ENCODE measurements at places on chromosomes 6 and 20.

GRCh38 chr6:130526466-130526865 is 160.6 kb downstream of the TMEM200A start:
- DNase-seq: no peak

DNA sequence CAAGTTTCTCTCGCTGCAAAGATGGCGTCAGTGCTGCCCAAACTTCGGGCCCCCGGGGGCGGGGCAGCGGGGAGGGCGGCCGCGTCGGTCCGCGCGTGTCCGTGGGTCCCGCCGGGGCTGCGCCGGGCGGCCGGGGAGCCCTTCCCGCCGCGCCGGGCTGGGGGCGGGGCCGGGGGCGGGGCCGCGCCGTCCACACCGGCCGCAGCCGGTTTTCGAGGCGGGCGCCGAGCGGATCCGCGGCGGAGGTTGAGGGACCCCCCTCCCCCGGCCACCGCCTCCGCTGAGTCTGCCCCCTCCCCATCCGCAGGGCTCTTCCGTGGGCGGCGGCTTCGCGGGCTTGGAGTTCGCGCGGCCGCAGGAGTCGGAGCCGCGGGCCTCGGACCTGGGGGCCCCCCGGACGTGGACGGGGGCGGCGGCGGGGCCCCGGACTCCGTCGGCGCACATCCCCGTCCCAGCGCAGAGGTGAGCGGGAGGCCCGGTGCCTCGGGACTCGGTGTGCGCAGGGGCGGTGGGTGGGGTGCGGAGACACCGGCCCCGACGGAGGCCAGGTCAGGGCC is 572 bp downstream of the SLC2A4RG start:
- no peak for DNase-seq

GRCh38 chr6:159106627-159107241 is 61.9 kb upstream of the TAGAP start:
- no peak for DNase-seq

DNA sequence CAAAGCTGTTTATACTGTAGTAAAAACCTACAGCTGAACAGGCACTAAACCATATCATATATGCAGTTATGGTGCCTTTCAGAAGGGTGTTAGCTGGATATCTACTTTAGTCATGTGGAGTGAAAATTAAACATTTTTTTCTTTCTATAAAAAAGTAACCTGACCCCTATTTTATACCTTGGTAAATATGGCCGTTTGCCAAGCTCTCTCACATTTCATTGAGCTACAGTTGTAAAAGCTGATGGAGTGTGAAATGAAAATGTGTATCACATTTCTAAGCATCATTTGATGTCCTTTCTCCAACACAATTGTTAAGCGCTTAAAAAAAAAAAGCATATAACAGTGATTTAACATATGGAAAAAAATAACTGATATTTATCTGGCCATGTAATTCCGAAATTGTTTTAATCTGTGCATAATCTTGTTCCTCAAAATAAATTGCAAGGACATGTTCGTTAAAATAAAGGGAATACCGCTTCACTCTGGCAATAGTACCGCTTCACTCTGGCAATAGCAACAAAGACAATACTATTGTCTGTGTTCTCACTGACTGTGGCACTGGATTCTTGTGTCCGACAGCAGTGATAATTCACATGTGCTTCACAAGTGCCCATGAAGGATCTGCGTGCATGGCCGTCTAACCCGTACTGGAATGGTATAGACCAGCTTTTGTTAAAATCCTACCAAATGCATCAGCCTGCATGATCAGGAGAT is 391.8 kb upstream of the SOX4 start:
- no peak for DNase-seq

- DNase-seq: no peak
These were observed 212.0 kb downstream of the PLCB1 start for GRCh38 chr20:8344106-8344505.

DNA sequence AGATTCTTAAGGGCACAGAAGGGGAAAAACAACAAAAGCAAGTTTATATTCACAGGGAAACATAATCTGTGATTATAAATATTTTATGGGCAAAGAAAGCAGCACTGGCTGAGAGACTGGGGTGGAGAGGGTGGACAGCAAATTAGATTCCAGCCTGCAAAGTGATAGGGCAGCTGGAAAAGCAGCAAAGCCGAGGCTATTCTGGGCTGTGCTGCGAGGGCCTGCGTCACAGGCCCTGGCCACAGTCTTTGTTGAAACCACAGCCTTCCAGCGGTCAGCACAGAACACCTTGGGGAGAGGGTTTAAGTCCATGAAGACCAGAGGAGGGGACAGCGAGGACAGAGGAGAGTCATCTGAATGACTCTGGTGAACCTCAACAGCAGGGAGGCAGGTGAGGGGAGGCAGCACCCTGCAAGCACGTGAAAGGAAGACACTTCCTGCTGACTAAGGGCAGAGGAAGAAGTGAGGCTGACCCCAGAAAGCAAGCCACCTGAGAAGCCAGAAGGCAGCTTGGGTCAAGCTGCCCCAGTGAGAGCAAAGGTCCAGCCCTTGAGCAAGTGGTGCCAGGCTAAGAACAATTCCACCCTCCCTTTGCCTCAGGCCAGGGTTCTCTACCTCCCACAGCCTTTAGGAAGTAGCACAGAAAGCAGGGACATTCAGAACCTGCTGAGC is 17.1 kb downstream of the MRPL14 start:
- no peak for DNase-seq

Data from anterior cingulate cortex (tissue), 58 donors.